Caco-2 (cell line): ENCODE measurements at places on chromosomes 5 and 9. TPM values are rescaled to one million over a fixed set of nuclear protein-coding genes. Genes with fewer than 3 reads are reported as not detected.

Gene TOMM5
- total RNA-seq = 185 and 201 TPM in 2 replicates

Gene LCN6
- total RNA-seq = not detected in 2 replicates

Gene FOXD4L4
- 0.26 and 0.32 TPM in 2 replicates for total RNA-seq

Gene PCDHA7
- not detected in 2 replicates for total RNA-seq

Gene GLIPR2
- total RNA-seq = 1.6 and 1.9 TPM in 2 replicates

Gene AGXT2
- 0.21 TPM in 1 of 2 replicates, not detected in the other for total RNA-seq

Gene PCDHGA5
- total RNA-seq = 0.57 and 0.72 TPM in 2 replicates

Gene WNT8A
- not detected in 2 replicates for total RNA-seq

Gene SPINK6
- total RNA-seq = not detected in 2 replicates

Gene HMCN2
- total RNA-seq = 0.41 and 0.53 TPM in 2 replicates

Gene REXO4
- total RNA-seq = 43.6 and 44.1 TPM in 2 replicates

Gene SLC25A2
- total RNA-seq = 0.64 and 0.67 TPM in 2 replicates

Gene ITGA2
- 13.6 and 19.3 TPM in 2 replicates for total RNA-seq

Gene FOXI1
- 0.14 and 0.39 TPM in 2 replicates for total RNA-seq

Gene GABRA1
- total RNA-seq = not detected in 2 replicates

Gene PLAC8L1
- 1.0 TPM in 1 of 2 replicates, not detected in the other for total RNA-seq
